Caco-2 (cell line): ENCODE measurements at places on chromosomes 2 and 18.
A peak's percentile ranks its signal among the peaks of the same experiment; 100 is the strongest.

- DNase-seq = no peak
Observed at GRCh38 chr2:169640104-169640503, 54.1 kb downstream of the CFAP210 start.

DNA sequence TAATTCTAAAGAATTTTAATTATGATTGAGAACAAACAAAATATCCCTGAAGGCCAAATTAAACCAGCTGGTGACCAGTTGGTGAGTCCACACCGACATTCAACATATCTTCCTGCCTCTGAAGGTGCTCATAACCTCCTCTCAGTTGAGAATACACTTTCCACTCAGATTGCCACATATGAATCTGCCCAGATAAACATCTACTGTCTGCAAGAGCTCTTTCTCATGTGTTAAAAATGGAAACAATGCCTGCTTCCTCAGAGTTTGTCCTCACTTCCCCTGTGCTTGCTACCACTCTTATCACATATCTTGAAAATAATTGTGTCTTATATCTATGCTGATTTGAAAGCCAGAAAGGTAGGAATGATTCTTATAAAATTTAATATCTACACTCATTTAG, 177.7 kb upstream of the GULP1 start:
- DNase-seq = no peak

- no peak for DNase-seq
Observed at GRCh38 chr2:17583646-17584045, 43.1 kb downstream of the VSNL1 start.

DNA sequence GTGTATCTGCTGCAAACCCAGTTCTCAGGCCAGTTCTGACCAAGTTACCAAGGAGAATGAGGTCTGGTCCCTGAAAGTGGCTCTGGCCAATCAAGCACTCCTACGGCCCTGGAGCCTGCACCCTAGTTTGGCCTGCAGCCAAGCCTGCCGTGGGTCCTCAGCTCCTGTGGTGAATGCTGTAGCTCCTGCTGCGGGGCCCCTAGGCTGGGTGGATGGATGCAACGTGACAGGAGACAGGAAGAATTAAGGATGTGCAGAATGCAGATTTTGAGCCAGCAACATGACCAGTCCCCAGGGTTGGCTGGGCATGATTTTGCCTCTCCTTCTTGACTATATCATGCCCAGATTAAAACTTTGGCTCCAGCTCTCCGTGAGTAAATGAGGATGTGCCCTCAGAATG, 97.2 kb downstream of the SMAD7 start:
- DNase-seq = no peak

GRCh38 chr2:45611020-45611859, at the start of gene SRBD1:
Gene SRBD1, minus strand, starts transcription at chr2:45611267. Its CDS starts 5,826 bp downstream, at chr2:45605441.
- peak; percentile 98 for DNase-seq

DNA sequence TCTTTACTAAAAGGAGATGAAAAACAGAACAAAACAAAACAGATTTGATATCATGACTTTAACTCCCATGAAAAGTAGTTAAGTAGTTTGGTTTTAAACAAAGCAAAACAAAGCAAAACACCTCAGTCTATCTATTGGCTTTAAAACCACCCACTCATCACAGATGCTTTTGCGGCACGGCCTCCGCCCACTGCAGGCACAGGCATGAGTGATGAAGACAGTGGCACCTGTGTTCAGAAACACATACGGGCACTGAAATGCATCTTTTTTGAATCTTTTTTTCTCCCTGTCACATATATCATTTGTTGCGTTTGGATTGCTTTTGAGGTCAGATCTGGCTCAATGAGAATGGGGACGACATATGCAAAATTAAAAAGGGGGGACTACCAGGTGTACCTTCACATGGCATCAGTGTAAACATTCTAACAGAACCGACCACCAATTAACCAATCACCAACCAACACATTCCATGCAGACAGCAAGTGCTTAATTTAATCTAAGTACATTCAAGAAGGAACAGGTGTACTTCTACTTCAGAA, 147.4 kb upstream of the REV1 start:
- no peak for DNase-seq

DNA sequence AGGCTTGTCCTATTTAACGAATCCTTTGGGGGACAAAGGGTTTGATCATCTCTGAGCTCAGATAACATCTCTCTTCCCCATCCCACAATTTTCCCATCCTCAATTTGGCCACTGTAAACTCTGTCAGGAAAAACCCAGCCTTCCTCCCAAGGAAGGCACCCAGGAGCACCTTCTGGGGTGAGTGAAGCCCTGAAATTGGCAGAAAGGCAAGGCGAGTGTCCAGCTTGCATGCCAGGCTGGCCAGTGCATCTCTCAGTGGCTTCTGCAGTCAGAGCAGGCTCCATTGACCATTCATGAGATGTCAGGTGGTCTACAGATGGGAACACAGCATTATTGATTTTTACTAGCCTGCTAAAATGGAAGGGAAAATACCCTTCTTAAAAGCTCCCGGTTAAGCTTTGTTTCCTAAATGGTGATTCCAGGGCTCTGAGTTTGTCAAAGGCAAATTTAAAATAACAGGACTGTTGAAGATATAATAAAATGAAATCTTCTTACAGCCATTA, 83.2 kb upstream of the BOD1L2 start:
- no peak for DNase-seq

GRCh38 chr2:136238286-136239078, 120.5 kb upstream of the CXCR4 start:
- DNase-seq = no peak

GRCh38 chr2:68594674-68595492, 48.5 kb upstream of the PROKR1 start:
- peak; percentile 37 for DNase-seq

DNA sequence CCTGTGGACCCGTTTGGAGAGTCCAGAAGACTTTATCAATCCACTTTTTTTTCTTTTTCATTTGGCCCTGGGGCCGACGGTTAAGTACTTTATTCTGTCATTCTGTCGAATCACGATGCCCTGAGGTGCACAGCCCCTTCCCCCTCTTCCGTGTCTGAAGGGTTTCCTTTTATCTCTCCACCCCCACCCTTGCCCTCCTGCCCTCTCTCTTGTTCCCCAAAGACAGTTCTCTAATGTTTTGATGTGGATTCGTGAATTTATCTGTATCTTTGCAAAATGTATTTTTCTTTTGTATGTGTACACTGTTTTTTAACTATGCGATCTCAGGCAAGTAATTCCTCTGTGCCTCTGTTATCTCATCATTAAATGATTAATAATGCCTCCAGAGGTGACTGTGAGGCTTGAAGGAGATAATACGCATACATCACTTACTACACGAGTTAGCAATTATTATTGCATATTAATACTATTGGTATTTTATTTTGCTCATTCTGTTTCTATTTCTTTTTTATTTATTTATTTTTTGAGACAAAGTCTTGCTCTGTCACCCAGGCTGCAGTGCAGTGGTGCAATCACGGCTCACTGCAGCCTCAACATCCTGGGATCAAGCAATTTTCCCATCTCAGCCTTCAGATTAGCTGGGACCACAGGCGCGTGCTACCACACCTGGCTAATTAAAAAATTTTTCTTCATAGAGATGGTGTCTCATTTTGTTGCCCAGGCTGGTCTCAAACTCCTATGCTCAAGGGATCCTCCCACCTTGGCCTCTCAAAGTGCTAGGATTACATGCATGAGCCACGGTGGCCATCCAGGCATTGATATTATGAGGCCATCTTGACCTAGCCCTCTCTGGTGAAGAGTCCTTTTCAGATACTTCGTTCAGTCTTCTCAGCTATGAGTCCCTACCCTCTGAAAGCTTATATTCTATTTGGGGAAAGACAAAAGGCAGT, 1.4 kb upstream of the CASP8 start:
- no peak for DNase-seq

GRCh38 chr2:186968277-186968676, 119.3 kb upstream of the ZSWIM2 start:
- no peak for DNase-seq

DNA sequence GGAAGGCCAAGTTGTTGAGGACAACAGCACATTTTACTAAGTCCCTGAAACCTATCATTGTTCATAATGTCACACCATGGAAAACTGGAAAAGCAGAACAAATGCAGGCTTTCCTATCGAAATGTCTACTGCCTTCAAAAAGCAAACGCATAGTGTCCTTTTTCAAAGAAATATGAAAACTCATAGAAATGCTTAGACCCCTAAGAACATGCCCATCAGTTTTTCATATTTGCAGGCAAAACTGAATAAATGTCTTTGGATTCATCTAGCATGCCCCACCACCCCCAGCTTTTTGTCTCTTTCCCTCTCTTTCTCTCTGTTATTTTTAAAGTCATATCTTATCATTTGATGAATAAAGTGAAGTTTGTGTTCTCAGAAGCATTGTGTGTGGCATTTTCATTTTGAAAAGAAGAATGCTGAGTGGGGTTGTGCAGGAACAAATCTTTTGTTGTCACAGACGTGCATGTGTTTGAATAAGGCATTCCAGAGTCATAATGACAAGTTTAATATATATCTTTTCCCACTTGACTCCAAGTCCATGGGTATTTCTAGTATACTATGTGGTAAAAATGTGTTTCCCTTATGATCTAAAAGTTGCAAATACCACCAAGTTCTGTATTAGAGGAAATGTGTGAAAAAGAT, 2180.0 kb upstream of the PIK3C3 start:
- no peak for DNase-seq

- no peak for DNase-seq
Observed at GRCh38 chr2:24349097-24349496, 11.2 kb downstream of the ITSN2 start.

DNA sequence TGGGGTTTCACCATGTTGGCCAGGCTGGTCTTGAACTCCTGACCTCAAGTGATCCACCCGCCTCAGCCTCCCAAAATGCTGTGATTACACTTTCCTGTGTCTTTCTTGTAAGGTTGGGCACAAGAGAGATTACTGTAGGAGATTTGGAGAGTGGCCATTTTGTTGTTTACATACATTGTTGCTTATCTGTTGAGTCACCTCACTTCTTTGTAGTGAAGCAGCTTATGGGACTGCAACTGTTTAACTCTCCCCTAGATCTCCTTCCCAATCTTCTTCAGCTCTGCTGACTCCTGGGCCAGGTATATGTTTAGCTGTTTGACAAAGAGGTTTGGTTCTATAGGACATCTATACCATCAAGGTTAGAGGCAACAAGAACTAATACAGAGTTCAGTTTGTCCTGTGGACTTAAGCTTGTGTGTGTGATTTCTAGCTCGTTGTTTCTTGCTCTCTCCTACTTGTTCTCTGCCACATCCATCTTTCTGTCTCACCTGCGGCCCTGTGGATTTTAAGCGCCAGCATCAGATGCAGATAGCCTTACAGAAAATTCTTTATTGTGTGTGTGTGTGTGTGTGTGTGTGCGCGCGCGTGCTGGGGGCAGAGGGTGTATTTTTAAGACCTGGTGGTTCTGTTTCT, 95.4 kb downstream of the HAUS1 start:
- peak; percentile 5 for DNase-seq

- no peak for DNase-seq
Observed at GRCh38 chr2:100641125-100641435, 78.3 kb downstream of the PDCL3 start.

GRCh38 chr2:215371915-215372897, 60.3 kb downstream of the ATIC start:
- DNase-seq = no peak

DNA sequence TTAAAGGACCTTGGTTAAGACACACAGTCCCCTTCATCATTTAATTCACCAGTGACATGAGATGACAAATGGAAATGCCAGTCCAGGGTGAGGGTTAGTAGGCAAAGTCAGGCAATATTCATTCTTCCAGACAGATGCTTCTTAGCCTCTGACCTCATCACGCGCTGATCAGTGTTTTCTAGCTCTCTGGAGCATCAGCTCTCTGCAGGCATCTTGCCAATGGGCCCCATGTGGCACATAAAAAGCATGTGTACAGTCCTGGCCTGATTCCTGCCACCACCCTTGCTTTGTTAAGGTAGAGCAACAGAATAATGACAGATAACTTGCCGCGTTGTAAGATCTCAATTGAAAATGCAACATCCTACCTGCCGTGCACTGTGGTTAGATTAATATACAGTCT, 20.3 kb upstream of the NPAS2 start:
- DNase-seq = no peak

GRCh38 chr2:119862127-119862889, 102.6 kb downstream of the PTPN4 start:
- DNase-seq = no peak

GRCh38 chr18:2907550-2908135, 60.8 kb downstream of the EMILIN2 start:
- DNase-seq = no peak

GRCh38 chr2:144240656-144241339, 279.1 kb downstream of the ZEB2 start:
- peak; percentile 1 for DNase-seq

DNA sequence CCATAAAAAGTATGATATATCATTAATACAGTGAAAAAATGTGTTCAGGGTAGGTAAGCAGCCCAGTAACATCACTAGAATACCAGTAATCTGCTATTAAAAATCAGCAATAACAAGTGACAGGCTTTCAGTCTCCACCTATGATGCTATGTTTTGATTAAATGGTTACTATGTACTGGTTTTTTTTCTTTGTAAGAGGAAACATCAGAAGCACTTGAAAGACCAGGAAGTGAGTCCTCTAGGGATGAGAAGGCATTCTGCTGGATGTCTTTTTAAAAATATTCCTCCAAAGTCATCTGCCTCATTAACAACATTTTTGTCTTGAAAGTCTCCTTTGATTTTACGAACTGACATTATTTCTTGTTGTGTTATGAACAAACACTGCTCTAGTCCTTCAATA, 136.0 kb upstream of the FAM98A start:
- DNase-seq = no peak

GRCh38 chr2:174063492-174064092, 98.4 kb upstream of the SP3 start:
- peak; percentile 33 for DNase-seq

DNA sequence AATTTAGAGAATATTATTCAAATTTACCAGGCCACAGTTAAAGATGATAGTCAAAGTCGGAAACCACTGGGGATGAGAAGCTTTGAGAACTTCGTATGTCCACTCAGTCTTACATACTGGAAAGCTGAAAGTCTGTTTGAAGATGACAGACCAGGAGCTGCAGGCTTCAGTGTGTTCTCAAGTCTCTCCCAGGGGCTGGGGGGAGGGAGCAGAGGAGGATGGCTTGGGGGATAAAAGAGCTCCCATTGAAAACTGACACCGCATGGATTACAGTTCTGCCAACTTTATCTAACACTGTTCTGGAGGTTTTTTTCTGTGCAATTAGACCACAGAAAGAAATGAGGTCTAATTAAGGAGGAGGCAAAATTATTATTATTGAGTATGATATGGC, 170.5 kb upstream of the ALKAL2 start:
- no peak for DNase-seq

GRCh38 chr2:231359948-231360347, 35.6 kb upstream of the B3GNT7 start:
- DNase-seq = no peak

DNA sequence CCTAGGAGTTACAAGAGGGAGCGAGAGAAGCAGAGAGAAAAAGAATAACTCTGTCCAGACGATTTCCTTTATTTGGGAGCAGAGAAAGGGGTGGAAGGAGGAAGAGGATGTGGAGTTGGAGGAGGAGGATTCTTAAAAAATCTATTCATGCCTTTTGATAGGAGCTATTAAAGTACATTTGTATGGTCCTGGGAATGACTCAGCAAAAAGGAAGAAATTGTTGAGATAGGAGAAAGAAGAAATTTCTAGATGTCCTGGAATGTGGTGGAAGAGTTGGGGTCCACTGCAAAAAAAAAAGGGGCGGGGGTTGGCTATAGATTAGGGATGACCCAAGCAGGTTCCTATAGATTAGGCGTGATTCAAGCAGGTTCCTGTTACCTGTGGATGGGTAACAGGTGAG, 32.4 kb upstream of the RPRM start:
- no peak for DNase-seq
